Karpas-422 (cell line): ENCODE measurements at places on chromosomes 2 and 18.
A peak's percentile ranks its signal among the peaks of the same experiment; 100 is the strongest.

- no peaks in the 10 kb centered on the region for H3K36me3 ChIP-seq
- DNase-seq, result no peak
- H3K4me3 ChIP-seq, result no peak overlapping the region
These were observed 225.3 kb downstream of the MC4R start for GRCh38 chr18:60147323-60147722.

DNA sequence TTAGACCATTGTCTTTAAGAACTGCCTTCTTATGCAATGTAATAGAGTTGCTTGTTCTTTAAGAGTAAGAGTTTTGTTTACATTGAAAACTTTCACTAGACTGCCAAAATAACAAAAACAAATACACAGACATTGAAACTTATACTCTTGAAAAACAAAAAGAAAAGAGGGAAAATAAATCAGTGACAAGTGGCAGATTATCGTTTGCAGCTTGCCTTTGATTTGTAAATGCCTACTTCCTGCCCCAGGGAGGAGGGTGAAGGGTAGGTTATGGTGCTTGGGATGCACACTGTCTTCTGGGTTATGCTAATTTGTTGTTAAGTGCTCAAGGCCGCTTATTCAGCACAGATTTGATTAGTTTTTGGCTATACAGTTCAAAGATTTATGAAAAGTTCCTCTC, 198.7 kb downstream of the TGIF1 start:
- no peaks in the 10 kb centered on the region for H3K36me3 ChIP-seq
- H3K27ac ChIP-seq, result no peak overlapping the region
- no peaks in the 10 kb centered on the region for H3K27me3 ChIP-seq
- no peak for DNase-seq

- peaks cover 46% of the 10 kb centered on the region for H3K36me3 ChIP-seq
- DNase-seq, result no peak
- no peak overlapping the region for H3K4me3 ChIP-seq
- H3K27ac ChIP-seq, result no peak overlapping the region
These were observed 60.1 kb downstream of the ABCG8 start for GRCh38 chr2:43898838-43899346.

DNA sequence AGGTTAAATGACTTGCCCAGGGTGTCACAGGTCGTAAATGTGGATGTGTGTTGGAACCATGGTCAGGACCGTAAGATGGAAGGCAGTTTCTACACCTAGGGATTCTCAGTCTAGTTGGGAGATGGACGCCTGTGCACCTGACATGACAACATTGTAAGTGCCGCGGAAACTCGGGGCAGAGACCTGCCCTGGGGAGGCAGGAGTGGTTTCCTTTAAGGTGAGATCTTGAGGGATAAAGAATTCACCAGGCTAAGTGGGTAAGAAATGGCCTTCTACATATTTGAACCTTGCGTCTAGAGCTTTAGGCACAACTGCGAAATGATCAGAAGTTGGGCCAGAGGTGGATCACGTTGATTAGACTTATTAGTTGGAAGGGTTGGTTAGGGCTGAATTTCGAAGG, 1.6 kb downstream of the DGKD start:
- no peak for DNase-seq
- H3K36me3 ChIP-seq, result no peaks in the 10 kb centered on the region
- no peak overlapping the region for H3K27ac ChIP-seq
- H3K27me3 ChIP-seq, result 0 out of 2 replicates have a peak, but pooled peaks cover 3% of the 10 kb centered on the region
- H3K4me1 ChIP-seq, result peaks cover 32% of the 10 kb centered on the region

- DNase-seq, result no peak
- no peaks in the 10 kb centered on the region for H3K27me3 ChIP-seq
- no peak overlapping the region for H3K27ac ChIP-seq
These were observed 81.1 kb upstream of the TAF1B start for GRCh38 chr2:9762164-9762563.

DNA sequence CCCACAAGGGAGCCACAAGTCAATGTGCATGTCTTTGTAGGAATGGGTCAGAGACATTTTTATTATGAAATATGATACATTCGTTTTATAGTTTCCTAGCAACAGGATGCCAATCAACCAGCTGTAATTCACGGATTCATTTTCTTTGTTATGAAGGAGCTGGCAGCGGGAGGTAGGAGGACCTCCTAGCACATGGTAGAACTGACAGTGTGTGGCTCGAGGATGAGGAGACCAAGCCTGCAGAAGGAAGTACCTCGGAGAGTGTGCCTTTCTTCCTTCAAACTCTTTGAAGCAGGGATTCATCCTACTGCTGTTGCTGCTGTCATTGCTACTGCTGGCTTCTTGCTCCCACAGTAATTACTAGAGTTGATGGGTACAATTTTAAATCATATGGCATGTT, 504.8 kb upstream of the KLHL29 start:
- no peak overlapping the region for H3K27ac ChIP-seq
- no peak overlapping the region for H3K4me3 ChIP-seq
- H3K36me3 ChIP-seq, result no peaks in the 10 kb centered on the region

DNA sequence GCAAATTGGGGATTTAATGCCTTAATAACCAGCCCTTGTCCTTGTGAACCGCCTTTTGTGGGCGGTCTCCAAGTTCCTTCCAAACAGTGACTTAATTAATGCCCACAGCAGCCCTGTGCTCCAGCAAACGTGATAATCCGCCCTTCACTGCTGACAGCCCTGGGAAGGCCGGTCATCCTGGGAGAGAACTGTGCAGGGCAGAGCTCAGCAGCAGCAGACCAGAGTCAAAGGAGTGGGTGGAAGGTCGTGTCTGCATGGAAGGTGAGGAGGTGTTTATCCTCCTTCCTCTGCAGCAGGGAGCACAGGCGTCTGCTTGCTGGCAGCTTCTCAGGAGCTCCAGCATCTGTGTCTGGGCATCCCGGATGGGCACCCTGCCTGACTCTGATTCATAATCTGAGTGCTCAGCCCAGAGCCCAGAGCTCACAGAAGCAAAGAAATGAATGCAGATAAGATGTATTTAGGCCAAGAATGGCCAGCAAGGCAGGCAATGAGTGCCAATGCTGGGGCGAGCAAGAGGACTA, 270.0 kb upstream of the PXDN start:
- H3K36me3 ChIP-seq, result no peaks in the 10 kb centered on the region
- no peaks in the 10 kb centered on the region for H3K4me1 ChIP-seq
- H3K4me3 ChIP-seq, result no peak overlapping the region
- no peak for DNase-seq

DNA sequence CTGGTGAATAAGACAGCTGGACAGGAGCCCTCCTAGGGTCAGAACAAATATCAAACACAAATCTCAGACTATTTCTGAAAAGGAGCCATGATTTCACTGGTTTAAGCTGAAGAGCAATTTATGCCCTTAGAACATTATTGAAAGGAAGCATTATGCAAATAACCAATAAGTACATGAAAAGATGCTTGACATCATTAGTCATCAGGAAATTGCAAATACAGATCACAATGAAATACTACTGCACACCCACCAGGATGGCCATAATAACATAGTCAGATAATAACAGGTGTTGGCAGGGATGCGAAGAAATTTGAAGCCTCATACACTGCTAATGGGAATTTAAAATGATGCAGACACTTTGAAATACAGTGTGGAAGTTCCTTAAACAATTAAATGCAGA, 176.4 kb upstream of the RAB6C start:
- no peaks in the 10 kb centered on the region for H3K36me3 ChIP-seq
- DNase-seq, result no peak
- no peak overlapping the region for H3K4me3 ChIP-seq
- H3K4me1 ChIP-seq, result peaks cover 13% of the 10 kb centered on the region

- H3K4me1 ChIP-seq, result no peaks in the 10 kb centered on the region
- DNase-seq, result no peak
- no peak overlapping the region for H3K4me3 ChIP-seq
- no peak overlapping the region for H3K27ac ChIP-seq
- no peaks in the 10 kb centered on the region for H3K27me3 ChIP-seq
These were observed 477.1 kb downstream of the FBXO15 start for GRCh38 chr18:73670524-73670923.

GRCh38 chr2:101515477-101515876, 40.6 kb upstream of the RFX8 start:
- no peak for DNase-seq
- H3K4me1 ChIP-seq, result no peaks in the 10 kb centered on the region
- H3K27me3 ChIP-seq, result no peaks in the 10 kb centered on the region
- no peak overlapping the region for H3K4me3 ChIP-seq
- H3K36me3 ChIP-seq, result no peaks in the 10 kb centered on the region
- H3K27ac ChIP-seq, result no peak overlapping the region

DNA sequence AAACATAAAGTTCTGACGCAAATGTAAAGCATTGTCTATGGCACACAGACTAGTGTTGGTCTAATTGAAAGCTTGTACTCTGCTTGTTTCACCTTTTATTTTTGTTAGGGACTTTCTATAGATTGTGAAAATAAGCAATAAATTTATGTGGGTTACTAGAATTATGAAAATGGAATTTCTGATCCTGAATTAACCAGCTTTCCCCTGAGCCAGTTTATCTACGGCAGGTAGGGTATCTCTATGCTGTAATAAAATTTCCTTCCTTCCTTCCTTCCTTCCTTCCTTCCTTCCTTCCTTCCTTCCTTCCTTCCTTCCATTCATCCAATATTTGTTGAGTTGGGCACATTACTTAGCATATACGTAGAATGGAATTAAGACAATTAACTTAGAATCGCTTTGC, 362.6 kb upstream of the SPRED2 start:
- no peak overlapping the region for H3K27ac ChIP-seq
- DNase-seq, result no peak
- no peaks in the 10 kb centered on the region for H3K36me3 ChIP-seq
- H3K4me1 ChIP-seq, result no peaks in the 10 kb centered on the region
- no peak overlapping the region for H3K4me3 ChIP-seq

- H3K4me1 ChIP-seq, result no peaks in the 10 kb centered on the region
- no peak for DNase-seq
- H3K4me3 ChIP-seq, result no peak overlapping the region
- no peaks in the 10 kb centered on the region for H3K27me3 ChIP-seq
These were observed 38.1 kb upstream of the ACMSD start for GRCh38 chr2:134800341-134800740.

DNA sequence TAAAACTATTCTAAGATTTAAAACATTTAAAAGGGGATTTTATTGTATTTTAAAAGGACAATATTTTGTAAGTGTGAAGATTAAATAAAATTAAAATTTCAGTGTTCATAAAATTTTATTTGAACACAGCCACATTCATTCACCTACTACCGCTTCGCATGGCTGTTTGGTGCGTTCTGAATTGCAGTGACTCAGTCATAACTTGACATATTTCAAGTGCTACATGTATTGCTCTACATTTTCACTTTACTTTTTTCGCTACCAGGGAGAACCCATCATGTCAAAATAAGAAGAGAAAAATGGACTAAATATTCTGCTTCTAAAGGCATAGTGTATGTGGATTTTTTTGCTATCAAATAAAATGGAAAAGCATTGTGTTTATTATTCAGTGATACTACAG, 8.7 kb downstream of the PTH2R start:
- H3K36me3 ChIP-seq, result no peaks in the 10 kb centered on the region
- H3K27me3 ChIP-seq, result no peaks in the 10 kb centered on the region
- H3K4me3 ChIP-seq, result no peak overlapping the region

- peak; percentile 72 for DNase-seq
- H3K27ac ChIP-seq, result peak overlapping the region; percentile 70
- H3K4me3 ChIP-seq, result no peak overlapping the region
- H3K4me1 ChIP-seq, result peaks cover 25% of the 10 kb centered on the region
- H3K27me3 ChIP-seq, result no peaks in the 10 kb centered on the region
These were observed 31.6 kb upstream of the SNORC start for GRCh38 chr2:232838406-232838874.

DNA sequence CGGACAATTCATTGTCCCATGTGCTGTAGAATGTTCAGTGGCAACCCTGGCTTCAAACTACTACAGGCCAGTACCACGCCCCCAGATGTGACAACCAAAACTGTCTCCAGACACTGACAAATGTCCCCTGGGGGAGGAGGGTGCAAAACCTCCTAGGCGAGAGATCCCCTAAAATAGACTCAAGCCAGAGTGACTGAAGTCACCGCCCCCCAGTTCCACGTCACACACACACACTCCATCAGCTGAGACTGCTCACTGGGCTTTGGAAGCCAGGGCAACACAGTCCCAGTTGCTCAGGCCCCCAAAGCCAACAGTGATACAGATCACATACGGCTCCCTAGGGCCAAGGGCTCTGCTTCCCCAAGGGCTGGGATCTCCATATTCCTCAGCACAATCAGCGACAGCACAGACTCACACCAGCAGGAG, 19.1 kb downstream of the HDAC4 start:
- peak overlapping the region; percentile 59 for H3K4me3 ChIP-seq
- H3K36me3 ChIP-seq, result no peaks in the 10 kb centered on the region
- peak; percentile 89 for DNase-seq

- DNase-seq, result no peak
- no peaks in the 10 kb centered on the region for H3K36me3 ChIP-seq
- H3K27me3 ChIP-seq, result no peaks in the 10 kb centered on the region
- no peak overlapping the region for H3K4me3 ChIP-seq
These were observed 418.3 kb downstream of the LPIN1 start for GRCh38 chr2:12164689-12165088.

GRCh38 chr2:45441571-45441970, 169.5 kb downstream of the SRBD1 start:
- peak; percentile 28 for DNase-seq
- no peaks in the 10 kb centered on the region for H3K36me3 ChIP-seq
- no peaks in the 10 kb centered on the region for H3K27me3 ChIP-seq
- no peak overlapping the region for H3K4me3 ChIP-seq

GRCh38 chr2:55175254-55176093, 56.6 kb downstream of the CLHC1 start:
- peak; percentile 88 for DNase-seq
- peak overlapping the region; percentile 33 for H3K4me3 ChIP-seq
- H3K27ac ChIP-seq, result peak overlapping the region; percentile 63
- no peaks in the 10 kb centered on the region for H3K36me3 ChIP-seq
- no peaks in the 10 kb centered on the region for H3K27me3 ChIP-seq

DNA sequence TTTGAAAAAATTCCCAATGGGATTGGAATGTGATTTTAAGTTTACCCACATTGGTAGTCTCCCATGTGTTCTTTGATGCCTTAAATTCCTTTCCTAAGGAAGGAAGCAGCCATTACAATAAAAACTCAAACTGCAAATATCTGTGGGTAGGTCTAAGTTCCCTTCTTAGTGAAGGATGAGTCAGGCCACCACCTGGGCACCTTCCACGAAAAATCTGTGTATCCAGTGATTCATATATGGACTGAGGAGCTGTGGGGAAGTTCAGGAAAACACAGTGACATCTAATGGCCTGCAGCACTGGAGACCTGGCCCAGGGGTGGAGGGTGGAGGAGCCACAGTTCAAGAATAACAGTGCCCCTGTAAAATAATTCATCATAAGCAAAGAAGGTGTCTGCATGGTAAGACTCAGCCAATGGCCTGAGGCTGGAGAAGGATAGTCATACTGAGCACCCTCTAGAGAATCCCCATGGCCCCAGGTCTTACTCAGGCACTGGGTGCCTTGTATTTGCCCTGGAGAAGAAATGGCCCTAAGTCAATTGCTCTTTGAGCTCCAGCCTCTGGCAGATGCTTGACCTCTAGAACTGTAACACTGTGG, 248.6 kb downstream of the SP3 start:
- no peak for DNase-seq
- peaks cover 3% of the 10 kb centered on the region; the same call in 1 of the 2 replicates for H3K27me3 ChIP-seq
- H3K4me3 ChIP-seq, result no peak overlapping the region
- no peak overlapping the region for H3K27ac ChIP-seq
- H3K36me3 ChIP-seq, result no peaks in the 10 kb centered on the region
- peaks cover 4% of the 10 kb centered on the region; the same call in 1 of the 2 replicates for H3K4me1 ChIP-seq
